Natural killer cell (primary cell): ENCODE measurements at places on chromosomes 13 and 19. TPM values are rescaled to one million over a fixed set of nuclear protein-coding genes. Genes with fewer than 3 reads are reported as not detected.

- H3K4me3 ChIP-seq: no peak overlapping the region
- no peak for DNase-seq
- H3K36me3 ChIP-seq: no peaks in the 10 kb centered on the region
- no peaks in the 10 kb centered on the region for H3K27me3 ChIP-seq
- H3K27ac ChIP-seq: no peak overlapping the region
Measured at GRCh38 chr13:113034451-113035212, 65.6 kb downstream of the MCF2L start.

- H3K27ac ChIP-seq: no peak overlapping the region
- H3K27me3 ChIP-seq: no peaks in the 10 kb centered on the region
- H3K36me3 ChIP-seq: no peaks in the 10 kb centered on the region
- no peak for DNase-seq
Measured at GRCh38 chr13:43574605-43575004, 212.2 kb downstream of the ENOX1 start.

DNA sequence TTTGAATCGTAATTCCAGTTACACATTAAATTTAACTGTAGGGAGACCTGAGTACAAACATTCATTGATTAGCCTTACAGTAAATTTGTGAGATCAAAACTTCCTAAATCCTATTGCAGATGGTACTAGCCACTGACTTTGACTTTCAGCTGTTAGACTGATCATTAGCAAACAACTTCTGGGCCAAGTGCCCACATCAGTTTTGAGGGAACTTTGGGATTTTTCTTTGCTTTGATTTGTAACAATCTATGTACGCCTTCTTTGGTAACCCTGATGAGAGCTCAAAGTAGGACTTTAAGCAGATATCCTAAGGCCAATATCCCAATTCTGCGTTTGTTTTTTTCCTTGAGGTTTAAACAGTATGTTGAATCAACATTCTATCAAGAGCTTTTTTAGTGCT, 131.5 kb downstream of the DLEU7 start:
- no peak overlapping the region for H3K27ac ChIP-seq
- H3K4me1 ChIP-seq: peaks cover 20% of the 10 kb centered on the region
- H3K36me3 ChIP-seq: no peaks in the 10 kb centered on the region
- peaks cover 5% of the 10 kb centered on the region for H3K27me3 ChIP-seq
- no peak overlapping the region for H3K4me3 ChIP-seq

DNA sequence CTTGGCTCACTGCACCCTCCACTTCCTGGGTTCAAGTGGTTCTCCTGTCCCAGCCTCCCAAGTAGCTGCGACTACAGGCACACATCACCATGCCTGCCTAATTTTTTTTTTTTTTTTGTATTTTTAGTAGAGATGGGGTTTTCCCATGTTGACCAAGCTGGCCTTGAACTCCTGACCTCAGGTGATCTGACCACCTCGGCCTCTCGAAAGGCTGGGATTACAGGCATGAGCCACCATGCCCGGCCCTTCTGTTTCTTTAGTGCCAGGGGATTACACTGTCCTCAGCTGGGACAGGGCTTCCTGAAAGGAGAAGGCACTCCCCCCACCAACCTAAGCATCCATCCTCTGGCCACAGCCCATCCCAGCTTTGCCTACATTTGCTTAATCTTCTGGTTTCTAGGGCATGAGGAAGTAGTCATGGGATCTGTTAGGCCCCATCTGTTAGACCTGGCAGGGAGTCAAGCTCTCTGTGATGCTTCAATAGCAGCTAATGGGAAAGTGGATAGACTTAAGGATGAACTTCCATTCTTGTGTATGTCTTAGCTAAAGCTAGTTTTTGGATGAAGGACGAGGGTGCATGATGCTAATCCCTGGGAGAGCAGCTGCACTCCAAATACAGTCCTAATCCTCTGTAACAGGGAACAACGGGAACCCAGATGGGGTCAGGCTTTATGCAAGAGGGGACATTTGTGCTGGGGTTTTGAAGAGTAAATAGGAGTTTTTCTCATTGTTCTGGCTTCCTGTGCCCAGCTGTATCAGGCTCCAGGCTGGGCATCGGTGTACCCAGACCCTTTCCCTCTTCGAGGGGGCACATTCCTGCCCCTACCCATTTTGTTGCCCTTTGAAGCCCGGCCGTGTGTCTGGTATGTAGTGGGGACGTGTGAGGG, 2.6 kb downstream of the VAV1 start:
- H3K4me1 ChIP-seq: peaks cover 53% of the 10 kb centered on the region
- H3K4me3 ChIP-seq: no peak overlapping the region
- peaks cover 11% of the 10 kb centered on the region for H3K36me3 ChIP-seq
- H3K27ac ChIP-seq: peak overlapping the region; percentile 37

DNA sequence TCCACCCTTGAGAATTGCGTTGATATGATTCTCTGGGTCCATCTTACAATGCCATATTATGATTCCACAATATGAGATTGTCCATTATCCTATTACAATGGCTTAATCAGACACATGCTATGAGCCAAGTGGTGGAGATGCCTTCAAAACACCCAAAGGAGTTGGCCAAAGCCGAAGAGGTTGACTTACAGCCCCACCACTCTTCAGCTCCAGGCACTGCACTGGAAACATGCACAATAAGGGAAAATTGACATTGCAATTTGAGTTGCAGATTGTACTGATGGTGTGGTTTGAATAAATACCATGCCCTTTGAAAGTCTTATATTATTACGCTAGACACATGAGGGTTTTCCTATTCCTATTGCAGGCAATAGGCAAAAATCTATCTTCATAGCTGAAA, 75.4 kb upstream of the TNFSF11 start:
- no peaks in the 10 kb centered on the region for H3K27me3 ChIP-seq
- H3K36me3 ChIP-seq: no peaks in the 10 kb centered on the region
- no peaks in the 10 kb centered on the region for H3K4me1 ChIP-seq
- no peak overlapping the region for H3K27ac ChIP-seq
- no peak overlapping the region for H3K4me3 ChIP-seq

ZNF345 gene
- total RNA-seq: 19.5 TPM

DNA sequence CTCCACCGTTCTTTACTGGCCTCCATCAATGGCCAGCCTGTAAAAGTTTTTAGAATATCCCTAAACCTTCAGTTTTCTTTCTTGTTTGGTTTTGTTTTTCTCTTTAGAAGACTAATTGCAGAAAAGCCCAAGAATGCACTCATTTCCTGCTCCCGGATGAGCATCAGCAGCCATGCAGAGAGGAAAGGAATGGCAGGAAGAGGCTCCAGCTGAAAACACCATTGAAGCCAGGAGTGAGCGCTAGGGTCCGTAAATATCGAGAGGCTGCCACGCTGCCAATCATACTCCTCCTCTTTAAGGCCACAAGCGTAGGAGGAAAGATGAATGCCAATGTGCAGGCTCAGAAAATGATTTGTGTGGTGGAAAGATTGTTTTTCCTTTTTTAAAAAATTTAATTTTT, 57.4 kb upstream of the UBE2L5 start:
- H3K4me1 ChIP-seq: peaks cover 15% of the 10 kb centered on the region
- H3K4me3 ChIP-seq: no peak overlapping the region
- peaks cover 26% of the 10 kb centered on the region for H3K36me3 ChIP-seq
- H3K27me3 ChIP-seq: no peaks in the 10 kb centered on the region

LIN7B gene
- 6.5 TPM for total RNA-seq

- no peak overlapping the region for H3K4me3 ChIP-seq
- H3K36me3 ChIP-seq: no peaks in the 10 kb centered on the region
- H3K27me3 ChIP-seq: no peaks in the 10 kb centered on the region
Measured at GRCh38 chr13:25881136-25881926, 170.5 kb downstream of the SHISA2 start.

STRN4 gene
- total RNA-seq: 125 TPM

GRCh38 chr19:56350416-56351045, 35.9 kb upstream of the ZSCAN5A start:
- H3K4me3 ChIP-seq: no peak overlapping the region
- H3K4me1 ChIP-seq: no peaks in the 10 kb centered on the region
- H3K27me3 ChIP-seq: no peaks in the 10 kb centered on the region
- H3K36me3 ChIP-seq: no peaks in the 10 kb centered on the region
- DNase-seq: no peak

ZNF350 gene
- total RNA-seq: 32.3 TPM

DNA sequence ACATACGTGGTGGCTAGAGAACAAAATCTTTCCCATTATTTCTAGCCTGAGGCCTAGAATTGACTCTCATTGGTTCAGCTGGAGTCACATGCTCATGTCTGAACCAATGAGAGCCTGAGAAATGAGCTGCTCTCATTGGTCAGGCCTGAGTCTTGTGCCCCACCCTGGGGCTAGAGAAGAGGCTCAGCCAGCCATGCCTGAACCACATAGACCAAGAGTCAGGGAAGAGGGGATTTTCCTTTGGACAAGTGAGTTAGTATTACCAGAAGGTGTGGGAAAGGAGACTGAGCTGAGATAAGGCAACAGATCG, 6.9 kb downstream of the FXYD5 start:
- H3K27me3 ChIP-seq: no peaks in the 10 kb centered on the region
- peaks cover 89% of the 10 kb centered on the region for H3K36me3 ChIP-seq
- H3K4me3 ChIP-seq: no peak overlapping the region

DNA sequence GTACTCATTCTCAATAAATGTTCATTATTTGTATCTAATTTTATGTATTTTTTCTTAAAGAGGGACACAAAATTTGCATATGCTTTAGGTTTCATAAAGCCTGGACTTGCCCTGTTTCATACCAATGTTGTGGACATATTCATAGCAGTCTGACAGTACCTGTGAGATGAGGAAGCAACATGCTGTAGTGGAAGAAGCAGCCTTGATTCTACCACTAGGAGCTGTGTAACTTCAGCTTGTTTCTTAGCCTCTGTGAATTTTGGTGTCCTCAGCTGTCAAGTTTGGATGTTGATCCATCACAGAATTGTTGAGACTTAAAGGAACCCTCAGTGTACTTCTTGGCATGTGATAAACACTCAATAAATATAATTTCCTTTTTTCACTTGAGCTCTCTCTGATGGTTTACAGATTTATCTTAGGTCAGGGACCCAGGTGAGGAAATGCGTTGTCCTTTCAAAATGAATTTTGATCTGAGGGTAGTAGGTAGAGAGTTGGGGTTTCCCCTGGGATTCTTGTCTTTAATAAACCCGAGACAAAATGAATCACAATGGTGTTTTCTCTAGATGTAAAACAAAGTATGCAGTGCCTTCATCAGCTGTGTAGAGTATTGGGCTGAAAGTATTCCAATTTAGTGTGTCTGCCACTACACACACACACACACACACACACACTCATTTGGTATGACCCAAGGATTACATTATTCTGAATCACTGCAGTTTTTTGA, 152.1 kb downstream of the KCNRG start:
- no peak overlapping the region for H3K4me3 ChIP-seq
- no peaks in the 10 kb centered on the region for H3K27me3 ChIP-seq
- H3K36me3 ChIP-seq: no peaks in the 10 kb centered on the region
- DNase-seq: no peak
- no peaks in the 10 kb centered on the region for H3K4me1 ChIP-seq
- H3K27ac ChIP-seq: no peak overlapping the region

DNA sequence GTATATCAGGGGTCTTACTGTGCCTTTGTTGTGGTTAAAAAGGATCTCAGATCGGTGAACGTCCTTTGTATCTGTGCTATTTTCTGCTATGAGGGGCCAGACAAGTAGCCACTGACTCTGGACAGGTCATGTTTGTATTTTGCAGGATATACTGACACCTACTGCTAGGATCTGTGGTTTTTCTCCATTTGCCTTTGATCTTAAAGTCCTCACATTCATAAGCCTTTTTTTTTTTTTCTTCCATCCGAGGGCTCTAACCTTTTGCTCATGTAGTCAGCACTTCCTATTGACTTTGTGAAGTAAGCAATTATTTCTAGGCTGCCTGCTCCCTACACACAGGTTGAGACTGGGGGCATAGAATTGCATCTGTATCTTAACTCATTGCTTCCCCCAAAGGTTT, 106.2 kb downstream of the SLITRK5 start:
- H3K27me3 ChIP-seq: no peaks in the 10 kb centered on the region
- no peak overlapping the region for H3K4me3 ChIP-seq
- no peaks in the 10 kb centered on the region for H3K36me3 ChIP-seq
- no peak overlapping the region for H3K27ac ChIP-seq

- peaks cover 22% of the 10 kb centered on the region for H3K4me1 ChIP-seq
- peaks cover 3% of the 10 kb centered on the region for H3K36me3 ChIP-seq
- no peak overlapping the region for H3K4me3 ChIP-seq
- DNase-seq: no peak
- H3K27me3 ChIP-seq: no peaks in the 10 kb centered on the region
Measured at GRCh38 chr13:74066937-74067336, 67.3 kb downstream of the KLF12 start.

GRCh38 chr19:12837225-12837624, 1.1 kb upstream of the MAST1 start:
- H3K4me3 ChIP-seq: no peak overlapping the region
- no peak for DNase-seq
- H3K27ac ChIP-seq: no peak overlapping the region
- peaks cover 52% of the 10 kb centered on the region for H3K4me1 ChIP-seq
- H3K27me3 ChIP-seq: peaks cover 79% of the 10 kb centered on the region

DNA sequence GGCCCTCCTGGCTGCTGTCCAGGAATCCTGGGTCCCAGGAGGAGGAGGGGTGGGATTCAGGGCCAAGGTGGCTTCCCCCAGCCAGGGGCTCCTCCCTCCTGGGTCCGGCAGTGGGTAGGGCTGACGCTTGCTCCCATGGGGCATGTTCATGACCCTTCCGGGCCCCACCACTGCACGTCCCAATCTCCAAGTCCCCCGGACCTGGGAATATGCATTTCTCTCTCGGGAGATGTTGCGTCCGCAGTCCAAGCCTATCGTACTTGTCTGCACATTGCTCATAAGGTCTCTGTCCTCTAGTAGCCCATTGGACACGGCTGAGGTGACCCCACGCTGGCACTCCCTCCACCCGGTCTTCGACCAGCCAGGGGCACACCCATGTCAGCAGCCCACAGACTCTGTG, 192.3 kb downstream of the TEX29 start:
- H3K4me3 ChIP-seq: no peak overlapping the region
- no peaks in the 10 kb centered on the region for H3K36me3 ChIP-seq
- H3K27ac ChIP-seq: no peak overlapping the region
- no peak for DNase-seq
- no peaks in the 10 kb centered on the region for H3K27me3 ChIP-seq

ZNF180 gene
- 8.7 TPM for total RNA-seq

DNA sequence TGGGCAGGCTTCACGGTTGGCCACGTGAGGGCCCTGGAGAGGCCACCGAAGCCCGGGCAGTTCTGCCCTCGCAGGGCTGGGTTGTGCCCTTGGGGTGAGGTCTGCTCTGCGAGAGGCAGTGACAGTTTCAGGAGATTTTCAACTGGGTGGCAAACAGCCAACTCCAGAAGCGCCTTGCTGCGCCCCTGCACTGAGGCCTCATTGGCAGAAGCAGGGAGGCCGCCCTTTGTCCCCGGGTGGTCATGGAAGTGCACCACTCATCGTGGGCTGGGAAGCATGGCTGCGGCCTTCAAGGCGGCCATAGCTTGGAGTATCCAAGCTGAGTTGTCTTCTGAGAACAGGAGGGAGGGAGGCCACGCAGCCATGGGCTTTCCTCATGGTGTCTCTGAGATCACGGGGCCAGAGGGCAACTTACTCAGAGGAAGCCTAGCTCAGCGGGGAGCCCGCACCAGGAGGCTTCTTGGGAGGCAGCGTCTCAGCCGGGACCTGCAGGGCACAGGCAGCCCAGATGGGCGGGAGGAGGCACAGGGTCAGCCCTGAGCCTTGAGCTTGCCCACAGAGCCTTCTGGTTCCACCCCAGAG, 14.8 kb downstream of the PLEKHJ1 start:
- H3K27me3 ChIP-seq: no peaks in the 10 kb centered on the region
- H3K4me3 ChIP-seq: no peak overlapping the region
- peaks cover 7% of the 10 kb centered on the region for H3K4me1 ChIP-seq
- no peak for DNase-seq
- peaks cover 49% of the 10 kb centered on the region for H3K36me3 ChIP-seq

- peak; percentile 49 for DNase-seq
- no peaks in the 10 kb centered on the region for H3K27me3 ChIP-seq
- peaks cover 10% of the 10 kb centered on the region for H3K4me1 ChIP-seq
- peak overlapping the region; percentile 66 for H3K27ac ChIP-seq
- no peaks in the 10 kb centered on the region for H3K36me3 ChIP-seq
- H3K4me3 ChIP-seq: peak overlapping the region; percentile 59
Measured at GRCh38 chr13:26254583-26255111, 718 bp downstream of the CDK8 start.

- H3K4me3 ChIP-seq: no peak overlapping the region
- H3K27ac ChIP-seq: no peak overlapping the region
- H3K27me3 ChIP-seq: no peaks in the 10 kb centered on the region
Measured at GRCh38 chr19:39156326-39157230, 31.0 kb downstream of the PAK4 start.
